ENCODE measurements at places on chromosomes 2 and 18. TPM values are rescaled to one million over a fixed set of nuclear protein-coding genes. Genes with fewer than 3 reads are reported as not detected.

The ERICH2 gene
- not detected for total RNA-seq

- peak; percentile 13 for DNase-seq
- no peaks in the 10 kb centered on the region for H3K4me1 ChIP-seq
- no peak overlapping the region for H3K27ac ChIP-seq
- no peak overlapping the region for H3K4me3 ChIP-seq
These were observed 57.8 kb upstream of the RGPD5 start for GRCh38 chr2:109736177-109736827.

DNA sequence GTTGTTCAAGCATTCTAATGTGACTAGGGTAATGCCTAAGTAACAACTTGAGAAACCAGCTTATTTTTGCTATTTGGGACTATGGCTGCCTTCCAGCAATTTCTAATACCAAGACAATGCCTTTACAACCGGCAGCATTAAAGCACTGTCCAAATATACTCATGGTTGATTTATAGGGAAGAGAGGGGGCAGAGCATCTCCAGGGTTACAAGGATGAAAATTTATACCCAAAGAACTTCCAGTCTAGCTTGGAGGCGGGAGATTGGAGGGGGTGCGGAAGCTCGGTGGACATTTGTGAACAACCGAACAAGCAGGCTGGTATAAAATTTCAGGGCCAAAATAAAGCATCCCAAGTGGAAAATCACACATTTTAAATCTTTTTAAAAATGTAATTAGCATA, 294.9 kb upstream of the STON1 start:
- DNase-seq, result no peak
- H3K4me3 ChIP-seq, result no peak overlapping the region
- no peak overlapping the region for H3K27ac ChIP-seq

DNA sequence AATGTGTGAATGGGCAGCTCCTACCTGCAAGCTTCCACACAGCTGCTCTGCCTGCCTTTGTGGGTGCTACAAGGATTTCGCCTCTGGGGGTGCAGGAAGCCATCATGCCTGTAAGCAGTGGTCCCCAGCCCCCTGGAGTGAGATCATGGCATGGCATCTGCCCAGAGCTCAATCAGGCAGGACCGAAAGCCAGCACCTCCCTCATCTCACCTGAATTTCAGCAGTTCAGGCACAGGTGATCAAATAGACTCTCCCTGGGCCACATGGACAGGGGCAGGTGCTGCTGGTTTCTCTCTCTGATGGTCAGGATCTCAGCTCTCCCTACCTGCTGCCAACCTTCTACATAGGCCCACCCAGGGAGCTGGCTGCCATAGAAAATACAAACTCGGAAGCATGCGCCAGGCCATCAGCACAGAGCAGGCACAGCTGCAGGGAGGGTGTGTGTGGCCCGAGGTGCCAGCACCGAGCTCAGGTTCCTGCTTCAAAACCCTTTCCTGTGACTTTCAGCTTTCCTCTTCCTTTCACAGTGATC, 133.2 kb upstream of the ID2 start:
- H3K4me1 ChIP-seq, result peaks cover 50% of the 10 kb centered on the region
- H3K27ac ChIP-seq, result peak overlapping the region; percentile 71
- H3K27me3 ChIP-seq, result no peaks in the 10 kb centered on the region
- no peak overlapping the region for H3K4me3 ChIP-seq
- DNase-seq, result no peak
- H3K36me3 ChIP-seq, result no peaks in the 10 kb centered on the region

The SERPINB10 gene
- not detected for total RNA-seq
